ENCODE measurements at places on chromosomes 4 and X.

- peak; percentile 78 for DNase-seq
These were observed 88.6 kb upstream of the TRIM2 start for GRCh38 chr4:153115322-153116290.

GRCh38 chr4:94588896-94589693 lies 137.4 kb downstream of the PDLIM5 start:
- DNase-seq, result peak; percentile 44

GRCh38 chr4:119041951-119042560 lies 93.6 kb upstream of the MYOZ2 start:
- DNase-seq, result peak; percentile 61

DNA sequence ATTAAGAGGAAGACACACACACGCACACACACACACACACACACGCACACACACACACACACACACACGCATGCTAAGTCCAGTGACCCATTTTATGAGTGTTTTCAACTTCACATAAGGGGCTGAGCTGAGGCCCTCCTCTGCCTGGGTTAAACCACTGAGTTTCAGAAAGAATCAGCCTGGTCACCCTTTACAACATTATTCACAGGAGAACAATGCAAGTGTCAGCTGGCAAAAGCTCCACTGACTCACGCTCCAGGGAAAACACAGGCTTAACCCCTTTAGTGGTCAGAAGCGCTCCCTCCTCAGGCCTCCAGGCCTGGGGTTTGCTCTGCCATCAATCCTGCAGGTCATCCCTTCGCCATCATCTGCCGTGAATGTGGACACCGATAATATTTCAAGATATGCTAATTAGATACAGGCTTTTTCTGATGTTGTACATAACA lies 46.9 kb downstream of the ACOX3 start:
- DNase-seq, result peak; percentile 99

GRCh38 chrX:110012818-110013485 lies 10.0 kb downstream of the TMEM164 start:
- DNase-seq, result no peak

GRCh38 chr4:18689308-18690115 lies 668.0 kb upstream of the LCORL start:
- DNase-seq, result peak; percentile 62

DNA sequence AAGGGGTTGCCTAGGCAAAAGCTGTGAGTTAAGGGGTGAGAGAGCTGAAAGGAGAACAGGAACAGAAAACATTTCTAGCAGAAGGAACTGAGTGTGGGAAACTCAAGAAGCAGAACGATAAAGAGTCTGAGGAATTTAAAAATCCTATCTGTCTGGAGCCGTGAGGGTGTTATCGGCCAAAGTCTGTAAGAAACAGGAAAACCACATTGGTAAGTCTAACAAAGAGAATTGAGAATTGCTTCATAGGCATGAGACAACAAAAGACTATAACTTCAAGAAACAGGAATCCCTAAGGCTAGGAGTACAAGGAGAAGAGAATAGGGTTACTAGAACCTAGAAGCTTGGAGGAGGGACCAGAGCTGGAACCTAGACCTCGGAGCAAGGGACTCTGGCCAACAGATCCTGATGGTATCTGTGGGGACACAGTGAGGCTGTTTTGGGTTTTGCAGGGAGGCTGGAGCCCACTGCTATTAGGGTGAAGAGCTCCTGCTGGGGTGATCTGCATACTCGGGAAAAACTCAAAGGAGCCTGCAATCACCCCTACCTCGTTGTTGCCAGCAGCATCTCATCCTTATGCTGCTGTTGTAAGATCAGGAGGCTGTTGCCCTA lies 175.6 kb downstream of the FBXO8 start:
- no peak for DNase-seq

DNA sequence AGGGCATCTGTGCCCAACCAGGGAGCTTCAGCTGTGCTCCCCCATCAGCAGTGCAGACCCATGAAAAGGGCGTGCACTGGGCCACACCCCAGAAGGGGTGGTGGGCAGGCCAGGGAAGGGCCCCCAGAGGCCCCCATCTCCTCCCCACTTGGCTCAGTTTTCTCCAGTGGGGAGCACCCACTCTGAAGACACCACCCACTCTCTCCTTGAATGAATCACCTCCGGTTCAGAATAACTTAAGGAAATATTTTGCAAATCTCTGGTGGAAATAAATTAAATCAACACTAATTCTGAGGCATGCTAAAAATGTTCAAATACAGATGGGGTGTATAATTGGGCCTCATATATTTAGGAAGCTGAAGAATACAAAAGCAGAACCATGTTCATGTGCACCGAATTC lies 41.3 kb upstream of the PPP2R2C start:
- no peak for DNase-seq

- no peak for DNase-seq
These were observed 9.9 kb downstream of the MXD4 start for GRCh38 chr4:2251795-2252529.

GRCh38 chr4:125315576-125316400 lies 1.0 kb downstream of the FAT4 start:
- peak; percentile 23 for DNase-seq

DNA sequence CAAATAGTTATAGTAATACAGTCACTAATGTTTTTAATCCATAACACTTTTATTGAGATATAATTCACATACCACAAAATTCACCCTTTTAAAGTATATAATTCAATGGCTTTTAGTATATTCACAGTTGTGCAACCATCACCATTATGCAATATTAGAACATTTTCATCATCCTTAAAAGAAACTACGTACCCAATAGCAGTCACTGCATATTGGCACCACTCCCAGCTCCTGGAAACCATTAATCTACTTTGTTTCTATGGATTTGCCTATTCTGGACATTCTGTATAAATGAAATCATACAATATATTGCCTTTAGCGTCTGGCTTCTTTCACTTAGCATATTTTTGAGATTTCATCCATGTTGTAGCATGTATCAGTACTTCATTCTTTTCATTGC lies 99.3 kb downstream of the AMMECR1 start:
- DNase-seq, result no peak

DNA sequence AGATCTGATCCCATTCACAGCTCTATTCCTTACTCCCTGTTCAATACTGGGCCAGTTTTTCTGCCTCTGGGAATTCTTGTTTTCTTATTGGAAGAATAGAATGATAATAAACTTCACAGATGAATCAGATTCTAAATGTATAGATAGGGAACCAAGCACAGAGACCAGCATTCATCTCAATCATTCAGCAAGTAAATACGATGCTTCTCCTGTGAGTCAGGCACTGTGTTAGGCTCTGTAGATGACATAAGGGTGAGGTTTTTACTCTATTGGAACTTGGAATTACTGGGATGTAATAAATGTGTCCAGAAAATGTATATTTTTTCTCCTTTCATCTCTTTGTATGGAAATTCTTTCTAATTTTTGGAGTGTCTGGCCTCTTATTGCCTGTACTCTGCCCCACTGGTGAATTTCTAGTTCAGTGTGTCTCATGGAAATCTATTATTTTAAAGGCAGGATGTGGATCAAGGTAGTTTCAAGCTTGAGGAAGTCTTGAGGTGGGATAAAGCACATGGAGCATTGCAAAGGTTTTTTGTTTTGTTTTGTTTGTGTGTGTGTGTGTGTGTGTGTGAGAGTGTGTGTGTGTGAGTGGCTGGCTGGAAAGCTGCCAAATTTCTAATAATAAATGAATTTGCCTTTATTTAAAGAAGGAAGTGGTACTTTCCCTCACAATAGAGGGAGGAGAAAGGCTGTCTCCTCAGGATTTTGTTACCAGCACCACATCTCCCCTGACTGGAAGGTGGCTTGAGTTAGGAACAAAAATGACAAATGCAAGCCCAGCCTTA lies 117.9 kb upstream of the HS3ST1 start:
- DNase-seq, result no peak

DNA sequence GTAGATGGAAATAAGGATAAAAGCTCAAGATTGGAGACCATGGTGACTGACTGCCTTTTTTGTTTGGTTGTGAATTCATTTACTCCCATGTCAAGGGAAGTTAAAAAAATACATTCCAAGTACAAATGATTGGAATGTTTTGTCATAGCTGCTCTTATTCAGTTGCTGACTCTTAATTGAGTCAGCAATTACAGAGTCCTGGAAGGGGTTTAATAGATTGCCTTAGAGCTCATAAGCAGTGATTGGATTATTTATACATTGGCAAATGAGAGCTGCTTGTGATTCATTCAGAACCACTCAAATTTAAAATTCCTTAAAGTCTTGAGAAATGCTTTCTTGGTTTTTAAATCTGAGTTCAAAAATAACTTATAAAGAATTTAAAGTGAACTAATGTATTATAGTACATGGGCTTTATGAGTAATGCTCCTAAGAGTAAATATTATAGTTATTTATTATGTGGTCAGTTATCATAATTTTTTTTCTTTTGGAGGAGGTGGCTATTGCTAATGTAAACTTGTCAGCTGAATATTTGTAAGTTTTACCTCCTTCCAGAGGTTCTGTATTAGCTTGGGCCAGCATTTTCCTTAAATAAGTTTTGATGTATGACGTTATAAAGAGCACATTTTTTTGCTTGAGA lies 13.6 kb downstream of the JADE1 start:
- DNase-seq, result peak; percentile 97

GRCh38 chr4:54082168-54082567 lies 17.8 kb upstream of the CHIC2 start:
- DNase-seq, result peak; percentile 96

- DNase-seq, result no peak
These were observed 51.4 kb downstream of the SHOX start for GRCh38 chrX:681989-682388.

- peak; percentile 25 for DNase-seq
These were observed 57.6 kb downstream of the PROM1 start for GRCh38 chr4:16026160-16026761.

DNA sequence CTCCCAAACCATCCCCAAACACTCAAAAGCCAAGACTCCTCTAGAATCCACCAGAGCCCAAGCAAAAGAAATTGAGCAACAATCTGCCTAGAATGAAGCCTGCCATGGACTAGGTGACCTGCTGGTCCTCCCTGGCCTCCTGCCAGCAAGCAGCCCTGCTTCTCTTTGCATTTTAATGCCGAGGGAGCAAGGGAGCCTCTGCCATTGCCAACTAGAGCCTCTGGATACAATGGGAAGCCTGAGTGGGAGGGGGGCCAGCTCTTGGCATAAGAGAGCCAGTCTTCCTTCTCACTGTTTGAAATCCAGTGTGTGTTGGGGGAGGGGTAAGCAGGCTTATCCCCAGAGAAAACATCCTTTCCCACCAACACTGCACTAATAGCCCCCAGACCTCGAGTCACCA lies 1.5 kb upstream of the GDPD2 start:
- DNase-seq, result no peak

- DNase-seq, result peak; percentile 11
These were observed 675.2 kb upstream of the INTU start for GRCh38 chr4:126957556-126957955.

Data from HFFc6 (cell line).